ENCODE measurements at places on chromosomes 2 and 18. TPM values are rescaled to one million over a fixed set of nuclear protein-coding genes. Genes with fewer than 3 reads are reported as not detected.

Gene LONRF2
- 3.0 TPM for total RNA-seq

Gene SERPINB12
- not detected for total RNA-seq

Gene RPL31
- 2,349 TPM for total RNA-seq

Gene CENPA
- total RNA-seq: 52.8 TPM

Gene GPBAR1
- total RNA-seq: 0.15 TPM

Gene SLC19A3
- total RNA-seq: 3.6 TPM

Gene CHRNG
- not detected for total RNA-seq

Gene DSEL
- 0.44 TPM for total RNA-seq

Gene CHST9
- not detected for total RNA-seq

Gene PRSS56
- not detected for total RNA-seq

Gene EFHD1
- 1.6 TPM for total RNA-seq

Gene RAMP1
- not detected for total RNA-seq

Gene RAB17
- 0.12 TPM for total RNA-seq

All from A549 treated with CpdA at 1 μM for 4 hours (cell line).